ENCODE measurements at places on chromosomes 13 and 19.

DNA sequence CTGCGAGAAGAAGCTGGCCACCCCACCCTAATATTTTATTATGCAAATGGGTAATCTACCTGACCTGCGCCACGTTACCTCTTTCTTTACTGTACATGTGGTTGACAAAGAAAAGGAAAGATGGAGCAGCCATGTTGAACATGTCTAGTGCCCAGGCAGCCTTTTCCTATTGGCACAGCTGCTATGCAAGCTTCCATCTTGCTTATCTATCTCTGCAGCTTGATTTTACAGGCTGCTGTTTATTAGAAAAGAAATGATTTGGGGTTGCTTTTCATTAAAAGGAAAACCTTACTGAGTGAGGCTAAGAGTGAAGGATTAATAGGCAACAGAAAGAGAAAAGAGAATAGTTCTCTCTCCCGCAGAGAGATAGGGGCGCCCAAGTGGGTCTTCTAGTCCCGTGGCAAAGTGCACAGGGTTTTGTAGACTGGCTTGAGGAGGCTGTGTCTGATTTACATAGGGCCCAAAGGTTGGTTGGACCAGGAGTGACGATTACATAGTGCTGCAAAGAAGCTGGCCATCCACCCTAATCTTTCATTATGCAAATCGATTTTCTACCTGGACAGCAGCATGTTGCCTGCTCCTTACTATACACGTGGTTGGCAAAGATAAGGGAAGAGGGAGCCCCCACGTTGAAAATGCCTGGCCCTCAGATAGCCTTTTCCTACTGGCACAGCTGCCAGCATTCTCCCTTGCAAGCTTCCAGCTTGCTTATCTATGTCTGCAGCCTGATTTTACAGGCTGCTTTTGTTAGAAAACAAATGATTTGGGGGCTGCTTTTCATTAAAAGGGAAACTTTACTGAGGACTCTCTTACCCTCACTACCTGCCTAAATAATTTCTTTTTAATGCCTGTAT is 28.3 kb downstream of the OR10H4 start:
- no peak for DNase-seq

- peak; percentile 49 for DNase-seq
Observed at GRCh38 chr19:40512473-40513344, 45.9 kb downstream of the SPTBN4 start.

GRCh38 chr13:51688937-51689662 is 104.8 kb downstream of the WDFY2 start:
- DNase-seq: no peak

GRCh38 chr19:3285647-3286176 is 61.3 kb downstream of the CELF5 start:
- peak; percentile 75 for DNase-seq

- DNase-seq: no peak
Observed at GRCh38 chr19:41225238-41226052, 6.4 kb downstream of the AXL start.

DNA sequence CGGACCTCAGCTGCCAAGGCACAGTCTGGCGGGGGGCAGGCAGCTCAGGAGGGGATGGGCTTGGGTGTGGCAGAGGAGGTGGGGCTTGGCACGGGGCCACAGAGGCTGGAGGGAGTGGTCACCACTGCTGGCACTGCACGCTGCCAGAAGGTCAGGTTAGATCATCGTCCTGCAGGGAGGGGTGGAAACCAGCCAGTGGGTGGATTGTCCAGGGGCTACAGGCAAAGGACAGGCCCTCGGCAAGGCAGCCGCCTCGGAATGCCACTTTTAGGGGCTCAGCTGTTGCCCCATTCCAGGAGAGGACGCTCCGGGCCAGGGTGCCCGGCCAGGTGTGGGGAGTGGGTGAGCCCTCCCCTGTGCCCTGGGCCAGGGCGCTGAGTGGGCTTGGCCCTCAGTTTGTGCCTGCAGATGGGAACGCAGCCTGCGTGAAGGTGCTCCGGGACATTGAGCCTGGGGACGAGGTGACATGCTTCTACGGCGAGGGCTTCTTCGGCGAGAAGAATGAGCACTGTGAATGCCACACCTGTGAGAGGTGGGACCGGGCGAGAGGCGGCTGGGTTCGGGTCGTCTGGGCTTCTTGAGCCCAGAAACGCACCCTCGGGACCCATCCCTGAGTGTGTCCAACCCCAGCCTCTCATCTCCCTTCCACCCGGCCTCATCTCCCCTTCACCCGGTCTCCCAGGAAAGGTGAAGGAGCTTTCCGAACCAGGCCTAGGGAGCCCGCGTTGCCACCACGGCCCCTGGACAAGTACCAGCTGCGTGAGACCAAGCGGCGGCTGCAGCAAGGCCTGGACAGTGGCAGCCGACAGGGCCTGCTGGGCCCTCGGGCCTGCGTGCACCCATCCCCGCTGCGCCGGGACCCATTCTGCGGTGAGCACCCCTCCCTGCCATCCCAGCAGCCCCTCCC is 6.4 kb downstream of the KMT5C start:
- no peak for DNase-seq

DNA sequence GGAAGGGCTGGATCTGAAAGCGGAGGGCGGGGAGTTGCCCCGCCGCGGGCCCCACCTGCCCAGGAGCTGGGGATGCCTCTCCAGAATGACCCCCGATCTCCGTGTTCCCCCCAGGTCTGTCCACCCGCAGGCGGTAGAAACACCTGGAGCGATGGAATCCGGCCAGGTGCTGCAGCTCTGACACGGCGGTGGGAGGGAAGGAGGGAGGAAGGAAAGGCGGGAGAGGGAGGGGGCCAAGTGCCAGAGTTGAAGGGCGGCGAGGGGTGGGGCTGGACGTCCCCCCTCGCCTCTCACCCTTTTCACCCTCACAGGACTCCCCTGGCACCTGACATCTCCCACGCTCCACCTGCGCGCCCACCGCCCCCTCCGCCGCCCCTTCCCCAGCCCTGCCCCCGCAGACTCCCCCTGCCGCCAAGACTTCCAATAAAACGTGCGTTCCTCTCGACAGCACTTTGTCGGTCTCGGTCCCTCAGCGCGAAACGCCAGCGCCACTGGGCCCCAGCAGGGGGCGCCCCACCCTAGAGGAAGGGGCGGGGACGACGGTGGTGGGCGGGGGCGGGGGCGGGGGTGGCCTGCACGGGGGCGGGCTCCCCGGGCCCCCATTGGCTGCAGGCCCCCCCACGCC is 337 bp upstream of the FXYD7 start:
- peak; percentile 64 for DNase-seq

- DNase-seq: no peak
Observed at GRCh38 chr13:76745261-76746200, 140.7 kb downstream of the KCTD12 start.

- peak; percentile 12 for DNase-seq
Observed at GRCh38 chr13:43364210-43365038, 341.0 kb downstream of the DNAJC15 start.

GRCh38 chr13:23709536-23709935 is 139.3 kb downstream of the TNFRSF19 start:
- no peak for DNase-seq

GRCh38 chr13:51590971-51591627 is 6.8 kb downstream of the WDFY2 start:
- no peak for DNase-seq

DNA sequence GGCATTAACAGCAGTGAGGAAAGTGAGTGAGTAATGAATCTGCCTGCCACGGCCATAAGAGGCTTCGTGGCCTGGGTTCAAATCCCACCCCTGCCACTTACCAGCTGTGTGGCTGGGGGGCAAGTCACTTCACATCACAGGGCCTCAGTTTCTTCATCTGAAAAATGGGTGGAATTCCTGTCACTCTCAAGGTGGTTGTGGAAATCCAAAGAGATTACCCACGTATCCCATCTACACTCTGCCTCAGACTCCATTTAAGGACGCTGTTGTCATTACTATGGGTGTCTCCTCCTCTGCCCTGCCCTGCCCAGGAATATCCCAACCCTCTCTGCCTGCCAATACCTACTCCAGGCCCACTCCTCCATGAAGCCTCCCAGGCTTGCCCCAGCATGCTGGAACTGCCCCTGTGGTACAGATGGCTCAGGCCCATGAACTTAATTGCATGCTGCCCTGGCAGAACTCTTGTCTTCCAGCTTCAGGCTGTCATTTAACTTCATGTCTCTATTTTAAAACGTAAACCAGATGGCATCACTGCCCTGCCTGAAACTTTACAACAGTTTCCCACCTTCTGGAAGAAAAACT is 3.1 kb downstream of the GIPC1 start:
- no peak for DNase-seq

DNA sequence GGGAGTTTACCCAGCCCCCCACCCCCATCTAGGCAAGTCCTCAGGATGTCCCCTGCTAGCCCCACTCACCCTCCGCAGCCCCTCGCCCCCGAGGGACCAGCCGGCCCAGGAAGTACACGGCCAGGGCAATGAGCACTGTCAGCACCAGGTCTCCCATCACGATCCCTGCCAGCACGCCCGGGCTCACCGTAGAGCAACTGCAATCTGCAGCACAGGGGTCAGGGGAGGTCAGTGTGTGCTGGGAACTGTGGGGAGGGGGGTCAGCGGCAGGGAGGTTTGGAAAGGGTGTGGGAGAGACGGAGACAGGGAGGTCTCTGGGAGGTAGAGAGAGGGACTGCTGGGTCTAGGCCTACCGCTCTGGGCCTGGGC is 734 bp downstream of the TYROBP start:
- DNase-seq: no peak

DNA sequence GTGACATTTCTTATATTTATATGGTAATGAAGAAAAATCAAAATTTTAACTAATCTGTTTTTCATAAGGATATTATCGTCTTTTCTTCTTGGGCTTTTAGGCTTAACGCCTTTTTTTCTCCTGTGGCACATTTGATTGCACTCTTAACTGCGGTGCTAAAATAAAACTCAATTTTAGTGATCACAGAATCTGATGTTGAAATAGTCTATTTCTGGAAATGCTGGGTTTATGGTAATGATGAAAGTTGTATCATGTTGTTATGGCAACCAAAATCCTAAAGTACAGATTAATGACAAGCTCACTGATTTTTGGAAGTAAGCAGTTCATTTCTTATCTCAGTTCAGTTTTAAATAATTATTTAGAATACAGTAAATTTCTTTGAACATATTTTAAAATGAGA is 85.3 kb downstream of the COG6 start:
- no peak for DNase-seq

GRCh38 chr19:1364070-1364704 is 19.5 kb upstream of the NDUFS7 start:
- no peak for DNase-seq

DNA sequence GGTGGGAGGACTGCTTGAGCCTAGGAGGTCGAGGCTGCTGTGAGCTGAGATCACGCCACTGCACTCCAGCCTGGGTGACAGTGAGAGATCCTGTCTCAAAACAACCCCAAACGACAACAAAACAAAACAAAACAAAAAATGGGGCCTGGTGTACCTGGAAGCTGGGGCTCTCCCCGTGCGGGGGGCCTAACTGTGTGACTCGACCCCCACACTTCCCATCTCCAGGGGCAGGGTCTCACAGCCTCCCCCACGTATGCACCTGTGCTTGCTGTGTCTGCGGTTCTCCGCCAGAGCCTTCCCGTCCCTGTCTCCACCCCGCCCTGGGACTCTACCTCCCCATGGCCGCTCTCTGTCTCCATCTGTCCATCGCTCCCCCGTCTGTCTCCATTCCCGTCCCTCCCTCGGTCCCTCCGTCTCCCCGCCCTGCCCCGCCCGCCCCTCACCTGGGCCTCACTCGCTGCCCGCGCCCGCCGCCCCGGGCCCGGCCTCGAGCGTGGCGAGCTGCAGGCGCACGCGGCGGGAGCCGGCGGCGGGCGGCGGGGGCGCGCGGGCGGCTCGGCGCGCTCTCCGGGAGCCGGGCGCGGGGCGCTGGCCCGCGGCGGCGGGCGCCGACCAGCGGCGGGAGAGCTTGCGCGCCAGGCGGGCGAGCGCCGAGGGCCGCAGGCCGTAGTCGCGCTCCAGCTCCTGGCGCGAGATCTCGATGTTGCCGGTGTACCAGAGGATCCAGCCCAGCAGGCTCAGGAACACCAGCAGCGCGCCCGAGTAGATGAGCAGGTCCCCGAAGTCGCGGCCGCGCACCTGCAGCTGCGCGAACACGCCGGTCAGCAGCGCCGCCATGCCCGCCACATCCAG is 587 bp downstream of the TMEM238 start:
- peak; percentile 51 for DNase-seq

GRCh38 chr13:51764184-51765141 is 39.5 kb downstream of the DHRS12 start:
- peak; percentile 23 for DNase-seq

DNA sequence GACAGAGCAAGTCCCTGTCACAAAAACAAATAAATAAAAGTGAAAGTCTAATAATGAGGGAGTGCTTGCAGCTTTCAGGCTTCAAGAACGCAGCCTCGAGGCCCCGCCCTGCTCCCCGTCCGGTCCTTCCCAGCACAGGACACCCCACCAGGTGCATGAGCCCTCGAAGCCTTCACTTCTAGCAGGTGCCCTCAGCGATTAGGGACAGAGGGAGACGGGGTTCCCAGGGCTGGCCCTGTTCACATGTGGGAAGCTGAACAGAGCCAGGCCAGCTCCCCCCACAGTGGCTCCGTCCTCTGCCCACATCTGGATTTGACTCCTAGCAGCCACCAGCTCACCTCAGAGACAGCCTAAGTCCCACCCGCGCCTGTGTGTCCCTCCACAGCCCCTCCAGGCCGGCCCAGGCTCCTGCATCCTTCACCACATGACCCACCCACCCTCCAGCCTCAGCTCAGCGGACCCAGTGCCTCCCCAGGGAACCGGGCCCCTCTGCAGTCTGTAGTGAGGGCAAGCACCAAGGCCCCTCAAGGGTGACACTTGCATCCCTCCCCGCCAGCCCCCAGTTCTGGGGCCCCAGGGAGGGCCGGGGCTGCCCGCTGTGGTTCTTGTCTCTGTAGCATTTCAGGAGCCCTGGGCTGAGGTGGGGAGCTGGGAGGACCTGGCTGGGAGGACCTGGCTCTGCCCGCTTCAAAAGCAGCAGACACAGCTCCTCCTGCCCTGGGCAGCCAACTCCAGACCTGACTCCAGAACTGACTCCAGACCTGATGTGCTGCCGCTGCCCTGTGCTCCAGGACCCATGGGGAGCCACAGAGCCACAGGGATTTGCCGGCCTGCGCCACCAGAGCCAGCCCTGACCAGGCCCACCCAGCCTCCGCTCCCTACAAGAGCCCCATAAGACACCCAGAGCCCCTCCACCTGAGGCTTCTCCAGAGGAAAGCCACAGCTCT is 27.2 kb downstream of the GPX4 start:
- DNase-seq: no peak

- DNase-seq: peak; percentile 76
Observed at GRCh38 chr13:110714797-110715394, 1.4 kb downstream of the ING1 start.

DNA sequence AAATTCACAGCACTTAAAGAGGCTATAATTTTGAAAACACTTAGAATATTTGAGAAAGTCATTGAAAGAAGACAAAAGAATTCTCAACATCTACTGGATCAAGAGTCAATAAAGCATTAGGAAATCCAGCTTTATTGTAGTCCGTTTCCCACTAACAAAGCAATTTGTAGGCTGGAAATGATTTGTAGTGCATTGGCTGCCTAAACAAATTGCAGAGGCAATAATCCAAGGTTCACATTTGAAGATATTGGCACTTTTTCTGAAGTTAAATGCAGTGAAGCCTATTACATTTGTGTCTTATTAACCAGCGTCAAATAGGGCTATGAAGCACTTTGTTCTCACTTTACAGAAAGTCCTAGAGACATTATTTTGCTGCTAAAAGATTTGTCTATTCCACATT is 848.1 kb upstream of the SLITRK1 start:
- no peak for DNase-seq

- no peak for DNase-seq
Observed at GRCh38 chr13:43235028-43235427, 211.6 kb downstream of the DNAJC15 start.

GRCh38 chr13:98917116-98917515 is 60.7 kb downstream of the DOCK9 start:
- DNase-seq: no peak
